ENCODE measurements at places on chromosomes 16 and 17.

GRCh38 chr16:62036101-62036801, at the start of gene CDH8:
TSS of gene CDH8 (minus strand) at chr16:62036438. CDS start at chr16:62021403, 15,035 bp downstream.
- DNase-seq: no peak

GRCh38 chr17:50110591-50111349, 15.6 kb downstream of the PDK2 start:
- no peak for DNase-seq

- peak; percentile 90 for DNase-seq
These were observed 36.6 kb downstream of the ARHGAP23 start for GRCh38 chr17:38464723-38465390.

DNA sequence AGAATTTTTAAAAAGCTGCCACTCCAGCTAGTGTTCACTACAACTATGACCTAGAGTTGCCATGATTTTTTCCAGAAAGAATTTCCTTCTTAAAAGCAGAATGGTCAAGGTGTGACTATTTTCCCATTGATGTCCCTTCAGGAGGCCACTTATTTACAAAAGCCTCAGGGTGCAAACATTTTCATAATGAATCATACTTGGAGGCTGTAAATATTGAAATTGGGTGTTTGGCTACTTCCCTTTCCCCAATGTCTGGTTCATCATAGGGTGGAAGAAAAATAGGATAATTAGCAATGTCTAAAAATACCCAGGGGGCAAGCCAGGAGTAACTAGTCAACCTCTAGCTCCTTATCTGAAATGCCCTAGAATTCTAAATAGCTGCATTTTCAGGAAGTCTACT, 18.8 kb downstream of the AXIN2 start:
- no peak for DNase-seq

DNA sequence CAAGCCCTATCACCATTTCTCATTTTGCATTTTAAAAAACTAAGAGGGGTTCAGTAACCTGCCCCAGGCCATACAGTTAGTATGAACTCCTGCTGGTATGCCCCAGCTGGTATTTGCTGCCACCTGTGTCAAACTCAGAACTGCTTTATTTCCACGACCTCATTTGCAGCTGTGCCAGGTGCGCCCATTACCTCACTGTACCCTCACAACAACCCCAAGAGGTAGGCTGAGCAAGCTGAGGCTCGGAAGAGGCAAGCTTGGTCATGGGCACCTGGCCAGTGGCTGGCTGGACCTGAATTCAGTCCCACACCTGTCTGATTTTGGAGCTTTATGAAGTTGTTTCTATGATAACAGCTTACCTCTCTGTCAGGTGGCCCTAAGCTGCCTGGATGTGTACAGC, 7.6 kb downstream of the EPN2 start:
- no peak for DNase-seq

- no peak for DNase-seq
These were observed 68.5 kb downstream of the CDC27 start for GRCh38 chr17:47120521-47121095.

GRCh38 chr16:26856271-26856670, 210.5 kb upstream of the C16orf82 start:
- DNase-seq: no peak

DNA sequence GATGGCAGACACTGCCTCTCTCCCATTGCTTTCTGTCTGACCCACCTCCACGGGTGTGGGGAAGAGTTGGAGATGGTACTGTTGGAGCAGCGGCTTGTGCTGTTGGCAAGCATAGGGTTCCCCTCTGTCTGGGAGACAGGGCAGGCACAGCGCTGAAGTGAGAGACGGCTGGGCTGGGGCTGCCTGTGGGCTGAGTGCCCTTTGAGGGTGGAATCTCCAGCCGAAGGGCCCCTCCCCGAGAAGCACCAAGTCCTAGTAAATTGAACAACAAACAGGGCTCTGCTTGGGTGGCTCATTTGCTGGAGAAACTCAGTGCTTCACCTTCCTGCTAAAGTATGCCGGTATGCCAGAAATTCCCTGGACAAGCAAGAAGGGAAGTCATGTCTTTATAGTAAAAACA, 79.7 kb downstream of the KSR1 start:
- no peak for DNase-seq

DNA sequence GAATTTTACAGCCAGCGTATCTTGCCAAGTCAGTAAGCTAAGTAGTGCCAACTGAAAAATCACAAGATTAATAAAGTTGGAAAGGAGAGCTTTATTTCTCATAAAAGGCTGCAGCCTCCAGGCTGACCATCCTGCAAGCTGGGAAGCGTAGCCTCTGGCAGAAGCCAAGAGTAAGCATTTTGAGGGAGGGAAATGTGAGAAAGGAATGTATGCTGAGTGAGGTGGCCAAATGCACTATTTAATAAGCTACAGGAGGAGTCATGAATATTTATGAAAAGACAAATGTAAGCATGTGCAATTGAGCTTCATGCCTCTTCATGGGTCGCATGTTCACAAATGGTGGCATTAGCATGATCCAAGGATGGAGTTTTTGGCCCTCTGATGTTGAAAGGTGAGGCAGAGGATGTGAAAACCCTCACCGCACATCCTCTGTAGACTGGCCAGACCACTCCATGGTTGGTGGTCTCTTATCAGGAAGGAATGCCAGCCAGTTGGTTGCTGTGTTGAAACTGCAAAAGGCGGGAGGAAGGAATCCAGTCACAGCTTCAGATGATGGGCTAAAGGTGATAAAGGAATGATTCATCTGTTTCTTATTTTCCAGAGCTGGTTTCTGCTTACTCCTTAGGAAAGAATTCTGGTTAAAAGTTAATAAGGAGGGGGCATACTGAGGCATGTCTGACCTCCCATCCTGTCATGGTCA, 9.2 kb downstream of the KRT33B start:
- peak; percentile 56 for DNase-seq

DNA sequence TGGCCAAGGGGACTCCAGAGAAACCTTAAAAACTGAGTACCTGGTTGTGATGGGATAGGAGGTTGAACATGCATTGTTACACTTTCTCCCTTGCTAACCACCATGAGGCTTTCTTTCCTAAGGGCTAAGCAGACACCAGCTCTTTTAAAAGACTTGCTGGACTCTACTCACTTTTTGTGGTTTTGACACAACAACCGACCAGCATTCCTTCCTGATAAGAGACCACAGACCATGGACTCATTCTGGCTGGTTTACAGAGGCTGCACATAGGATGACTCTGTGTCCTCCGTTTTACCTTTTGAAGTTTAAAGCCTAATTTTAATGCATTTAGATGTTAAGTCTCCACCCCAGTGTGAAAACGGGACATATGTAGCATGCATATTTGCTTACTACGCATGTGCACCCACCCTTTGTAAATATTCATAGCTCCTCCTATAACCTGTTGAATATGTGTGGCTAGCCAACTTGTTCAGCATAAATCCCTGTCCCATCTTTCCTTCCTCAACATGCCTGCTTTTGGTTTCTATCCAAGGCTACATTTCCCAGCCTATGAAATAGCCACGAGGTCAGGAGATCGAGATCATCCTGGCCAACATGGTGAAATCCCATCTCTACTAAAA, 475.9 kb downstream of the GRIN2A start:
- DNase-seq: no peak

DNA sequence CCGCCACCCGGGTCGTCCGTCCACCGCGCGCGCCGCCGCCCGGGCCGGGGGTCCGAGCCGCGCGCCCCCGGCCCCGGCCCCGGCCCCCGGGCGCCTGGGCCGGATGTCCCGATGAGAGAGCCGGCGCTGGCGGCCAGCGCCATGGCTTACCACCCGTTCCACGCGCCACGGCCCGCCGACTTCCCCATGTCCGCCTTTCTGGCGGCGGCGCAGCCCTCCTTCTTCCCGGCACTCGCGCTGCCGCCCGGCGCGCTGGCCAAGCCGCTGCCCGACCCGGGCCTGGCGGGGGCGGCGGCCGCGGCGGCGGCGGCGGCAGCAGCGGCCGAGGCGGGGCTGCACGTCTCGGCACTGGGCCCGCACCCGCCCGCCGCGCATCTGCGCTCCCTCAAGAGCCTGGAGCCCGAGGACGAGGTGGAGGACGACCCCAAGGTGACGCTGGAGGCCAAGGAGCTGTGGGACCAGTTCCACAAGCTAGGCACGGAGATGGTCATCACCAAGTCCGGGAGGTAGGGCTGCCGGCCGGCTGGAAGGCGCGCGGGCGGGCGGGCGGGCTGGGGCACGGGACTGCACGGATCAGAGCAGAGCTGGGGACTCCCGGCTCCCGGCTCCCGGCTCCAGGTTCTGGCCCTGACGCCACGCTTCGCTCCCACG, 548 bp downstream of the TBX2 start:
- no peak for DNase-seq

- no peak for DNase-seq
These were observed 51.4 kb upstream of the LHX1 start for GRCh38 chr17:36885771-36886377.

DNA sequence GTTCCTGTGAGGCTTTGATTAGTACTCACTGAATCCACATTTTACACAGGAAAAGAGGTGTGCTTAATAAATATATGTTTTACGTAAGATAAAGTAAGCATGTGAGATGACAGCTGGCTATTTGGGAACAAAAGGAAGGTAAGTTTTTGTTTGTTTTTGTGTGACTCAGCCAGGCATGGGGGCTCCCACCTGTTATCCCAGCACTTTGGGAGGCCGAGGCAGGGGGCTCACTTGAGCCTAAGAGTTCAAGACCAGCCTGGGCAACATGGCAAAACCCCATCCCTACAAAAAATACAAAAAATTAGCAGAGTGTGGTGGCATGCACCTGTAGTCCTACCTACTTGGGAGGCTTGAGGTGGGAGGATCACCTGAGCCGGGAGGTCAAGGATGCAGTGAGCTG, 17.9 kb downstream of the GPR142 start:
- no peak for DNase-seq

GRCh38 chr16:4944333-4945281, 7.7 kb upstream of the PPL start:
- DNase-seq: peak; percentile 88

- no peak for DNase-seq
These were observed 130.6 kb downstream of the DYNLRB2 start for GRCh38 chr16:80671281-80671849.

DNA sequence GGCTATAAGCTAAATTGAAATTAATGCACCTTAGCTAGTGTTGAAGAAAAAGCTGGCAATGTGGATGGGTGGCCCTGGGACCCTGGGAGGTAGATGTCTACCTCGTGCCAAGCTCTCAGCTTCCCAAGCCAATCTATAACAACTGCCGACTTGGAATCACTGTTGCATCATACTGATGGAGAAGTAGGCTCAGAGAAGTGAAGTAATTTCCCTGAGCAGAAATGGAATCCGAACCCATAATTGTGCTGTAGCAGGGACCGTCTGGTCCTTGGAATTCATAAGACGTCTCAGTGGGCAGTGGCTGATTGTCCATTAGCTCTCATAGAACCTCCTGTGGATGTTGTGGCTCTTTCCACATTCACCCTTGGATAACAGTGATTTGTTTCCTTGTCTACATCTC, 196.6 kb downstream of the RAB11FIP4 start:
- DNase-seq: no peak

GRCh38 chr17:17079761-17080160, 37.5 kb downstream of the MPRIP start:
- DNase-seq: no peak

- no peak for DNase-seq
These were observed 308 bp downstream of the ADCY9 start for GRCh38 chr16:4115949-4116318.

- DNase-seq: no peak
These were observed 89.9 kb downstream of the SOCS1 start for GRCh38 chr16:11165894-11166665.

- no peak for DNase-seq
These were observed 21.1 kb downstream of the SRCAP start for GRCh38 chr16:30720086-30720485.

Measured in amniotic stem cell (primary cell).